HT-29 (cell line): ENCODE measurements at places on chromosomes 11 and 22.
A peak's percentile ranks its signal among the peaks of the same experiment; 100 is the strongest.

DNA sequence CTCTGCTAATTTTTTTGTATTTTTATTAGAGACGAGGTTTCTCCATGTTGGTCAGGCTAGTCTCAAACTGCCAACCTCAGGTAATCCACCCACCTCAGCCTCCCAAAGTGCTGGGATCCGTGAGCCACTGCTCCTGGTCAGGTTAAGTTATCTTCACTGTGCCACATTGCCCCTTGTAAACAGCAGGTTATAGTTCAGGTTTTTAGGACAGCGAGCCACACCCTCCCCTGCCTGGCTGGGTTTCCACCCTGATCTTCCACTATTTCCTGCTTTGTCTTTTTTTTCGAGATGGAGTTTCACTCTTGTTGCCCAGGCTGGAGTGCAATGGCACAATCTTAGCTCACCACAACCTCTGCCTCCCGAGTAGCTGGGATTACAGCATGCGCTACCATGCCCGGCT, 16.1 kb downstream of the ACO2 start:
- no peak for DNase-seq

- DNase-seq = no peak
Observed at GRCh38 chr11:69166218-69167115, 10.7 kb downstream of the SMIM38 start.

DNA sequence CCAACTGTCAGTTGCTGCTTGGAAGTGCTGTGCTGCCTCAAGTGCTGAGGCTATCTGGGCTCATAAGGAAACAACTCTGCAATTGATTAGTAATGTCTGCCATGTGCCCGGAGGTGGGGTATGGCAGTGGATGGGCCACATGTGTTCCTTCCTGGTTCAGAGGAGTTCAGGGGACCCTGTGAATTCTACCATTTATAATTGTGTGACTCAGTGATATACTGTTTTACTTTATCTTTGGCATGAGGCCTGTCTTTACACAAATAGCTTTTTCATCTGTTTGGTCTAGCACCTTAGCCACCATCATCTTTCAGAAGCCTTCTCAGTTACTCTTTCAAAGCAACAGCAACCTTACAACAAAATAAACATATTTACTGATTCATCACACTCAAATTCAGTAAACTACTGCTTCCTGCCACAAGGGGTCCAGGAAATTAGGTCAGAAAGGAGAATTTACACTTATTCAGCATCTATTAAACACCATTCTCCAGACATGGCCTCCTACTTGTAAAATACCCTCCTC, 20.9 kb downstream of the DKK3 start:
- no peak for DNase-seq

DNA sequence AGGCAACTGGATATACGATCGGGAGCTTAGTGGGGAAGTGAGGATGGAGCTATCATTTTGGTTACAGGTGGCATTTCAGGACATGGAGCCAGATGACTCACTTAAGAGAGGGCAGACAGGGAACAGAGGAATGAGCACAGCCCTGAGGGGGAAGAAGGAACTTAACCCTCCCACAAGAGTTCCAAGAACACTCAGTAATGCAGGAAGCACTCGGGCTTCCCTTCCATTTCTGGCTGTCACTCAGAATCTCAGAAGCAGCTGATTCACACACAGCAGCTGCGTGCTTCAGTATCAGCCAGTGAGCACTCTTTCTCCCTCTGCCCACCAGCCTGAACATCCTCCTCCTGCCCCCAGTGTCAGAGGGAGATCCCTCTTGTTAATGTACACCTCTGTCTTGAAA, 34.8 kb downstream of the EFCAB6 start:
- no peak for DNase-seq

GRCh38 chr11:85825616-85826015, 14.7 kb upstream of the SYTL2 start:
- no peak for DNase-seq

- DNase-seq = no peak
Observed at GRCh38 chr11:116857936-116858335, 20.5 kb upstream of the APOA1 start.

DNA sequence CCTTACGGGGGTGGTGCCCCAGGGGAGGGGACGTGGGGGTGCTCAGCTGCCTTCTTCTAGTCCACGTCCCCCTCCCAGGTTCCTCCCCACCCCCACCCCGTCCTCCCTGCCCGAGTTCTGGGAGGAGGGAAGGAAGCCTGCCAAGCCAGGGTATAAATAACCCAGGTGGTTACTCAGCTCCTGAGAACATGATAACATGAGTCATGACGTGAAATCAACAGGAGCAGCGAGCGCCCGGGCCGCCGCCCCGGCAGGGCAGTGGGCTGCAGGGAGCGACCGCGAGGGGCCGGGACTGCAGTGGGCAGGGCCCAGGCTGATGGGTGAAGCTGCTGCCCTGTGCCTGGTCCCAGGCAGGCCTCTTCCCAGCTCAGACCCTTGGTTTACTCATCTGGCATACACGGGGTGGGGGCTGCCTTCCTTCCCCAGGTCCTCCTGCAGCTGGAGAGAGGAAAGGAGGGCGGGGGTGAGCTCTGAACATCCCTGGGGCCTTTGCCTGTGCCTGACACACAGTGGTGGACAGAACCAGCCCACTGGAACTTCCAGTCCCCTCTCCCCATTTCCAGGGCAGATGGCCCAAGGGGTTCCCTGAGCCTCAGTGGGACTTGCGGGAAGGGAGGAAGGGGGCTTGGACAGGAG, 8.8 kb upstream of the PDGFB start:
- DNase-seq = peak; percentile 58

DNA sequence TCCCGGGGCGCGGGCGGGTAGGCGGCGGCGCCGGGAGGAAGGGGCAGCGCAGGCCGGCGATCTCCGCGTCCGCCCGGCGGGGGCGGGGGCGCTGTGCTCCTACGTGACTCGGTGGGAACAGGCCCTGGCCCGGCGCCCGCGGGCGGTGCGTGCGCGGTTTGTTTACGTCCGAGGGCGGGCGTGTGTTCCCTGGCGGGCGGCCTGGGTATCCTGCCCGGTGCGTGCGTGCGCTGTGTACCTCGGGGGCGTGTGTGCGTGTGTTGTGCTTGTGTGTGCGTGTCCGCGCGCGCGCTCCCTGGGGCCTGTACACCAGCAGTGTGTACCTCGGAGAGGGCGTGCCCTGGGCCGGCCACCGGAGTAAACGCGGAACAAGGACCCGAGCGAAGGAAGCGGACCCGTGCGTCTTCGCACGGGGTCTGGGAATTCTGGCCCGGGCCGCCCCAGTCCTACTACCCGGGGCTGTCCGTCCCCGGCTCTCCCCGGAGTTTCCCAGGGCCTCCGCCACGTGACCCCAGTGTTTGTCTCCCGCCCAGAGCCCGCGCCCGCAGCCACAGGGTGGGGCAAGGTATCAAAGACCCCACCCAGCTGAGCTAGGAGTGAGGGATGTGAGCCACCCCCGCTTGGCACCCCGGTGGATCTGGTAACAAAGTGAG, 769 bp downstream of the MAFF start:
- DNase-seq = peak; percentile 63

- DNase-seq = no peak
Observed at GRCh38 chr11:116500947-116501602, 271.7 kb downstream of the BUD13 start.

GRCh38 chr11:67356387-67356863, 3.1 kb upstream of the POLD4 start:
- no peak for DNase-seq

DNA sequence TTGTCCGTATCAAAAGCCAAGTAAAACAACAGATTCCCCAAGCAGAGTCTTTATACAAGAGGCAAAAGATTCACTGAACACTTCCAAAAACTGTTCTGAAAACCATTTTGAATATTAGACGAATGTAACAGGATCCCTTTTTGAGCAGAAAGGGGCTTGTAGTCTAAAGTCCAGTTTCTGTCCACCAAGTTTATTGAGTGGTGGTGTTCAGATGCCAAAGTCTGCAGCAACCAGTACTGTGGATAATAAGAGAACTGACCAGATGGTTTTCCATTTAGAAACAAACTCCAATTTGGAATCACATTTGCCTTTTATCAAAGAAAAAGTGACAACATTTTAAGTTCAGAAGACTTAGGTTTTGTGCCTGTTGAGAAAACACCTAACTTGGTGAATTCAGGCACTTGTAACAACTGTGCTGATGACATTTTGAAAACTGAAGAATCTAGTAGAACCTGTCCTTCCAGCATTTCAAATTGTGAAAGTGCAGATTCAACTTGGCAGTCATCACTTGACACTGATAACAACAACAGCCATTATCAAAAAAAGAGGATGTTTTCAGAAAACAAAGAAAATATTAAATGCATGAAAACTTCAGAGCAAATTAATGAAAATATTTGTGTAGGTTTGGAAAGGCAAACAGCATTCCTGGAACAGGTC, 217.1 kb downstream of the CSNK2A3 start:
- peak; percentile 45 for DNase-seq
